Ascending aorta (tissue), 2 donors: ENCODE measurements at places on chromosomes 2 and 18.
A peak's percentile ranks its signal among the peaks of the same experiment; 100 is the strongest.

GRCh38 chr18:10054366-10054765 lies 140.6 kb downstream of the VAPA start:
- H3K27ac ChIP-seq = no peak overlapping the region
- no peaks in the 10 kb centered on the region for H3K36me3 ChIP-seq
- DNase-seq = no peak
- no peak overlapping the region for H3K4me3 ChIP-seq
- H3K27me3 ChIP-seq = no peaks in the 10 kb centered on the region

GRCh38 chr2:51994123-51994763 lies 962.3 kb upstream of the NRXN1 start:
- no peaks in the 10 kb centered on the region for H3K36me3 ChIP-seq
- no peaks in the 10 kb centered on the region for H3K4me1 ChIP-seq
- no peaks in the 10 kb centered on the region for H3K27me3 ChIP-seq
- H3K27ac ChIP-seq = no peak overlapping the region
- no peak overlapping the region for H3K4me3 ChIP-seq

- H3K36me3 ChIP-seq = no peaks in the 10 kb centered on the region
- H3K4me1 ChIP-seq = no peaks in the 10 kb centered on the region
- DNase-seq = no peak
- H3K27me3 ChIP-seq = no peaks in the 10 kb centered on the region
Measured at GRCh38 chr2:216021768-216022565, 8.6 kb upstream of the MREG start.

DNA sequence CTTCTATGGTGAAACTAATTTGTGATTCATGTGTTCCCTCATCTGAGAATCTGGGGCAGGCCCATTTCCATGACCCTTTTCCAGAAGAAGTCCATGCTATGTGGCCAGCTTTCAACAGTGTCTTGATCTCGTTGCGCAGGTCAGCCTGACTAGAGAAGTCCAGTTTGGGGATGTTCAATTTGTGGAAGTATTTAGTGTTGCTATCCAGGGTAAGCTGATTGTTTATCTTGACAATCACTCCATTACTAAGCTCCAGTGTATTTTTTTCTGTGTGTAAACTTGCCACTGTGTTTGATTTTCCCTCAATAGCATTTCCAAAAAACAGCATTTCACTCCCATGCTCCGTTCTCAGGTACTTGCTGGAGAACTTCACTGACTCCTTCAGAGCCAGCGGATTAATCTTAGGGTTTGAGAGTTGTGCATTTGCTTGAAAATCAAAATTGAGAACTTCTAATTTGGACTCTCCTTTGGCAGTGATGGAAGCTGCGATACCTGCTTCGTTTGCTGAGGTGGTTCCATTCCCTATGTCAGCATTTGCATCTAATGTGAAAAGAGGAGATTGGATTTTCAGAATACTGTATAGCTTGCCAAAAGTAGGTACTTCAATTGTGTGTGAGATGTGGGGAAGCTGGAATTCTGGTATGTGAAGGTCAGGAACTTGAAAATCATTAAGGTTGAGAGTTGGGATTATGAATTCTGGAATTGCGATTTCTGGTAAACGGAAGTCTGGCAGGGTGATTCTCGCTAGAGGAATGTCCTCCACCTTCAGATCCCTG lies 35.7 kb downstream of the APOB start:
- H3K4me1 ChIP-seq = no peaks in the 10 kb centered on the region
- DNase-seq = no peak
- peaks cover 20% of the 10 kb centered on the region for H3K36me3 ChIP-seq
- H3K27ac ChIP-seq = no peak overlapping the region

- no peak for DNase-seq
- no peak overlapping the region for H3K4me3 ChIP-seq
- no peaks in the 10 kb centered on the region for H3K27me3 ChIP-seq
- H3K27ac ChIP-seq = no peak overlapping the region
- no peaks in the 10 kb centered on the region for H3K36me3 ChIP-seq
Measured at GRCh38 chr18:61308795-61309393, 24.3 kb upstream of the CDH20 start.

- no peak overlapping the region for H3K27ac ChIP-seq
- no peak for DNase-seq
- no peaks in the 10 kb centered on the region for H3K4me1 ChIP-seq
- no peaks in the 10 kb centered on the region for H3K36me3 ChIP-seq
Measured at GRCh38 chr2:167980439-167980838, 267.0 kb downstream of the STK39 start.

DNA sequence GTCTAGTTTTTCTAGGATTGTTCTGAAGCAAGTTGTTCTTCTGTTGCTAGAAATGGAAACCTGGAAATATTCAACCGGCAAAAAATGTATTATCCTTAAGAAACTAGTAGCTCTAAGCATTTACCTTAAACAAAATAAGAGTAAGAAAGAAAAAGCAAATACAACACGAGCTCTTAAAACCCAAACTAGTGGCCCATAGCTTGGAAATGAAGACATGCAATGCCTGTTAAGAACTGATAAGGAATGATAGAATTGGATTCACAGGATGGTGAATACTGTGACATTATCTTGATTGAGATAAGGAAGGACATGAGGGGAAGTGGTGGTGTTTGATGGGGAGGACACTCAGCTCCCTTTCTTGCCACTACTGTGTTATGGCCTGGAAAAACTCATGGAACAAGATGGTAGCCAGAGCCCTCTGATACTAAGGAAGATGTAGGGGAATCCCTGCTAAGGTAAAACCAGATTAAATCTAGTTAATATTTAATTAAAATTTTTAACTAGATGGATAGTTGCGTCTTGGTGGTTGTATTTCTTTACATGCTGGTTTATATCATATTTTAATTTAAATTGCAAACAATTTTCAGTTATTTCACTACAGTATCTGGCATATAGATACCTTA lies 193.8 kb downstream of the LPIN1 start:
- H3K36me3 ChIP-seq = no peaks in the 10 kb centered on the region
- H3K27ac ChIP-seq = no peak overlapping the region
- no peak overlapping the region for H3K4me3 ChIP-seq

DNA sequence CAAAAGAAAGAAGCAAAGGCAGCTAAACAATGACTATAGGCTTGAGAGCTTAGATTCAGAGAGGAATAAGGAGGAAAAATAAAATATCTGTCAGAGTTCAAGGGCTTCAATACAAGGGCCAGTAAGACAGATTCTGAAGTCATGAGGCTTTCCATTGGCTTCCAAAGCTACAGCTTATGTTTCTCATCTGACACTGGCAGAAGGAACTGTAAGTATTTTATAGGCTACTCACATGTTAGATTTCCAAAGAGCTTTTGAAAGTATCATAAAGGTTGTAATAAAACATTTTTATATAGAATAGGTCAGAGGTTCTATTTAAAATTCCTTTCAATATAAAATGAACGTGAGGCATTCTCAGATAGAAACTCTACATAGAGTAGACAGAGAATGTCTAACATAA lies 746.6 kb upstream of the NXPH2 start:
- H3K4me1 ChIP-seq = no peaks in the 10 kb centered on the region
- no peak overlapping the region for H3K4me3 ChIP-seq
- no peaks in the 10 kb centered on the region for H3K36me3 ChIP-seq
- no peaks in the 10 kb centered on the region for H3K27me3 ChIP-seq
- no peak overlapping the region for H3K27ac ChIP-seq

- H3K27ac ChIP-seq = no peak overlapping the region
- no peaks in the 10 kb centered on the region for H3K36me3 ChIP-seq
- no peak for DNase-seq
- no peaks in the 10 kb centered on the region for H3K27me3 ChIP-seq
- H3K4me1 ChIP-seq = no peaks in the 10 kb centered on the region
- H3K4me3 ChIP-seq = no peak overlapping the region
Measured at GRCh38 chr2:121776361-121776760, 20.9 kb downstream of the TSN start.

DNA sequence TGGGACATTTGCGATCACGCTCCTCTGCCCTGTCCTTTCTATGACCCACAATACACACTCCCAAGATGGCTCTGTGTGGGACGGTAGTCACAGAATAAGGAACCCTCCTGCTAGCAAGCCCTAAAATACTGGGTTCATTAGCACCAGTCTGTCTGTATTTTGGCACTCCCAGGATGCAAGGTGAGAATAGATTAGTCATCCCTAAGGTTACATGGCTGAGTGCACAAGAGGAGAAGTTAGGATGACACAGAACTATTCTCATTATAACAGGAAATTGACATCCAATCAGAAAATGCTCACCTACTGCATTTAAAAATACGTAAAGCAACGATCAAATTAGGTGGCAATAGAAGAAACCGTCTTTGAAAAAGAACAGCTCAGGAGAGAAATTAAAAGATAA lies 590.2 kb downstream of the EPHA4 start:
- H3K4me3 ChIP-seq = no peak overlapping the region
- no peak overlapping the region for H3K27ac ChIP-seq
- no peak for DNase-seq
- no peaks in the 10 kb centered on the region for H3K4me1 ChIP-seq

DNA sequence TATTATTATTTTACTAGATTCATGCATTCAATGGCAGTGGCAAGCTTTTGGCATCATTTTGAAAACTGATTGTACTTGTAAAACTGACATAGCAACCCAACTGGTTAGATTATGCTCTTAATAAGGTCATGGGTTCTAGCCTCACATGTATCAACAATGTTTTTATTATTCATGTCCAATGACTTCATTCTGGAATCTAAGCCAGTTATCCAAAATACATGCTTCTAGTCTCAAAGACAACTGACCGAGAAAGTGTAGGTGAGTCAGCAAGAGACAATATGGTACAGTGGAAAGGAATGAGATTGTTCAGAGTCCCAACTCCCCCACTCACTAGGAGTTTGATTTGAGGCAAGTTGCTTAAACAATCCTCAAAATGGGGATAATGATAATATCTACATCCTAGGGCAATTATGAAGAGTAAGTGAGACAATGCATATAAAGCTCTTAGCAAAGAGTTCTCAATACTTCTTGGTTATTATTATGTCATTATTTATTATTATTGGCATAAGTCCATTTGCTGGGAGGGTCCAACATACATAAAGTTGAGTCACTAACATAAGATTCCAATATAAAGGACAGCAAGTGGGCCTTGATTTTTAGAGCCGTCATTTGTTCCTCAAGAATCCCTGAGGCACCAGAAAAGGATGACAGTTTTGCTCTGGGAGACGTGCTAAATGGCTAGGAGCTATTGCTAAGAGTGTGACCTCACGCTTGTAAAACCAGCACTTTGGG lies 99.4 kb downstream of the NEB start:
- no peak overlapping the region for H3K27ac ChIP-seq
- peaks cover 7% of the 10 kb centered on the region for H3K4me1 ChIP-seq
- no peaks in the 10 kb centered on the region for H3K36me3 ChIP-seq

DNA sequence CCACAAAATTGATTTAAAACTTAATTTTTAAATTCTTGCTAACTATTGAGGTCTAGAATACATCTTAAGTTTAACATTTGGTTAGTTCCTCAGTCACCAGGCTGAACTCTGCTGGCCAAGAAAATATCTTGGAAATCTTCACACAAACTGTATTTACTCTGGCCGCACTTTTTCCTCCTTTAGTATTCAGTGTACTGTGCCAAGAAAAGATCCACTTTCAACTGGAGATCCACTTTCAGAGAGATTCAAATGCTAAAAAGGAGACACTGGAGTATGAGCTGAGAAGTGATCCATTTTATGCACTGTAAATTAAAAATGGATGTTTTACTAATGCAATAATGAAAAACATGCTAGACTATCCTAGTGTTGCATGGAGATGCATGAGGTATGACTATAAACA lies 98.1 kb downstream of the ANTXR1 start:
- H3K27me3 ChIP-seq = no peaks in the 10 kb centered on the region
- peaks cover 3% of the 10 kb centered on the region for H3K36me3 ChIP-seq
- H3K4me3 ChIP-seq = no peak overlapping the region
- DNase-seq = no peak
- H3K4me1 ChIP-seq = peaks cover 47% of the 10 kb centered on the region
- H3K27ac ChIP-seq = peak overlapping the region; percentile 26

DNA sequence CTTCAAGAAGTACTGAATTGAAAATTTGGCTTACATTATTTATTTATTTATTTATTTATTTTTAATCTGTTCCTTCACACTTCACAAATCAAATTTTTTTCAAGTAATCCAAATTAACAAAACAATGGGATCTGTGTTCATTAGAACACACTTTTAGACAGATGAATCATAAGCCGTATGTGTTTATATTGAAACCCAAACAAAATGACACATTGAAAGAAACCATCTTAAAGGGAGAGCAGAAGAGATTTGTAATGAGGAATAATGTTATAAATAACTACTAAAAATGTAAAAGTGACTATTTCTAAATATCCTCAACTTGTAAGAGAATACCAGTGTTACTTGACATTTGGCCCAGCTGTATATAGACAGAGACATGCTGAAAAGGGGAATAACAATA lies 991.0 kb upstream of the CHAC2 start:
- no peaks in the 10 kb centered on the region for H3K36me3 ChIP-seq
- no peak overlapping the region for H3K4me3 ChIP-seq
- no peaks in the 10 kb centered on the region for H3K4me1 ChIP-seq
- H3K27me3 ChIP-seq = no peaks in the 10 kb centered on the region
- no peak for DNase-seq

DNA sequence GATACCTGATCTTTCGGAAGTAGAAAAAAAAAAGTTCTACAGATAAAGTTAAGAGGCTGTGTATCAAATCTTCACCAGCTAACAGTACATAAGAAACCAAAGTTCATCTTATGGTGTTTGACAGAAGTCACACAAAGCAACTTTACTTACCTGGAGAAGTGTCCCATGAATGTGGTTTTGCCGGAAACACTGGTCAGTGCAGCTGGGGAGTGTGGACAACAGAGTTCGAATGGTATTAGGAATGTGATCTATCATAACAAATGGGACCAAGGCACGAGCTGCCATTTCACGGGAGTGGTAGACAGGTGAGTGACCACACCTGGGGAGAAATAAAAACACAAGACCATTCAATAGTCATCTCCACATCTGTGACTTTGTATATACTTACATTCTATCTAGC lies 171.4 kb upstream of the ZFP36L2 start:
- peak overlapping the region; percentile 83 for H3K27ac ChIP-seq
- H3K4me1 ChIP-seq = peaks cover 41% of the 10 kb centered on the region
- no peak for DNase-seq
- no peaks in the 10 kb centered on the region for H3K36me3 ChIP-seq
- H3K4me3 ChIP-seq = no peak overlapping the region
- H3K27me3 ChIP-seq = no peaks in the 10 kb centered on the region

DNA sequence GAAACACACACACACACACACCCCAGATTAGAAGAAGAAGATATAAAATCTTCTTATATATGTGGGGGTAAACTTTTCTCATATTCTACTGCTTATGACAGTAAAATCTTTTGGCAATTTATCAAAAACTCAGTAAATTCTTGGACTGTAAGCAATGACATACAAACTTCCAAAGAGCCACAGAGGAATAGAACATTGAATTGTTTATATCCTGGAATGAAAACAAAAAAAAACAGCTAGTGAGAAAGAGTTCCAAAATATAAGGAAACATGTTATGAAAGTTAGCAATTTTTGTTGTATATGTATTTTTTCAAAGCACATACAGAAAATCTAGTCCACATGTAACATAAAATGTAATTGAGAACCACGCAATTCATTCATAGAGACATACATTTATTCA lies 764.9 kb downstream of the DSC3 start:
- no peak overlapping the region for H3K27ac ChIP-seq
- H3K4me3 ChIP-seq = no peak overlapping the region
- DNase-seq = no peak
- H3K36me3 ChIP-seq = no peaks in the 10 kb centered on the region
- H3K27me3 ChIP-seq = no peaks in the 10 kb centered on the region

GRCh38 chr2:86337244-86337835 lies at the start of gene REEP1:
TSS of gene REEP1 (minus strand) at chr2:86337626. CDS start at chr2:86337510, 116 bp downstream.
- H3K4me3 ChIP-seq = peak within 1 kb of the TSS; percentile 81
- peak; percentile 66 for DNase-seq
- no peaks in the 10 kb centered on the region for H3K36me3 ChIP-seq
- peak within 1 kb of the TSS; percentile 58 for H3K27ac ChIP-seq
- H3K27me3 ChIP-seq = no peaks in the 10 kb centered on the region
